ENCODE measurements at places on chromosomes 12 and 14.

GRCh38 chr14:61972711-61973110 lies 210.5 kb downstream of the SNAPC1 start:
- DNase-seq: no peak

- no peak for DNase-seq
These were observed 33.0 kb downstream of the UBR7 start for GRCh38 chr14:93239869-93240677.

- DNase-seq: no peak
These were observed 17.3 kb upstream of the PPFIBP1 start for GRCh38 chr12:27506645-27507189.

DNA sequence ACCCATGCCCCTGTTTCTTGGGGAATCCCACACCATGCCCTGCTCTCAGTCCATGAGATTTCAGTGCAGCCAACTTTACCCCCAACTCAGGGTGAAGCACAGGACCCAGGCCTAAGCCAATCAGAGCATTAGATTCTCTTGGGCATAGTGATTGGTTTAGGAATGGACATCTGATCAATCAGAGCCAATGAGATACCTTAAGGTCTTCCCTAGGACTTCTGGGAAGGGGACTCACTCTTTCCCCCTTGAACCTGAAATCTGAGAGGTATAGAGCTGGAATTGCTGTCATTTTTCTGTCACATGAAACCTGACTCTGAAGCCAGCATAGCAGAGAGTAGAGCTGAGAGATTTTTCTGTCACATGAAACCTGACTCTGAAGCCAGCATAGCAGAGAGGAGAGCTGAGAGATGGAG lies 127.1 kb downstream of the ZFP36L1 start:
- no peak for DNase-seq

DNA sequence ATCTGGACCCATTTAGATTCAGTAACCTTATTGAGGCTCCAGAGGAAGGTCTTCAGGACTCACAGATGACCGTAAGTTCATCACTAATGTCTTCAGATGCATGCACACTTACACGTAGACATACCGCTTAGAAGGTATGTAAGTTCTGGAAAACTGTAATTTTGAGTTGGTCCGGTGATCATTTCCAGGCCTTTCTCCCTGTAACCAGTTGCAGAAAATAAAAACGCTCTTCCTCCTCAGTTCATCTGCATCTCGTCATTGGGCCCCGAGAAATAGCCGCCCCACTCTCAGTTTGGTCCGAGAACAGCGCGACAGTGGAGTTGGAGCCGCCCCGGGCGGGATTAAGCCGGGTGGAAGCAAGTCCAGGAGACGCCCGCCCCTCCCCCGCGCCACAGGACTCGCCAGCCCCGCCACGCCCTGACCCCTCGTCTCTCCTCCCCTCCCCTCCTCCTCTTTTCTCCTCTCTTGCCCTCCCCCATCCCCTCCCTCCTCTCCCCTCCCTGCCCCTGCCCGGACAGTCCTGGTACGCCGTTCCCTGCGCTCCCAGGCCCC lies 83.7 kb downstream of the TNFAIP2 start:
- DNase-seq: no peak

DNA sequence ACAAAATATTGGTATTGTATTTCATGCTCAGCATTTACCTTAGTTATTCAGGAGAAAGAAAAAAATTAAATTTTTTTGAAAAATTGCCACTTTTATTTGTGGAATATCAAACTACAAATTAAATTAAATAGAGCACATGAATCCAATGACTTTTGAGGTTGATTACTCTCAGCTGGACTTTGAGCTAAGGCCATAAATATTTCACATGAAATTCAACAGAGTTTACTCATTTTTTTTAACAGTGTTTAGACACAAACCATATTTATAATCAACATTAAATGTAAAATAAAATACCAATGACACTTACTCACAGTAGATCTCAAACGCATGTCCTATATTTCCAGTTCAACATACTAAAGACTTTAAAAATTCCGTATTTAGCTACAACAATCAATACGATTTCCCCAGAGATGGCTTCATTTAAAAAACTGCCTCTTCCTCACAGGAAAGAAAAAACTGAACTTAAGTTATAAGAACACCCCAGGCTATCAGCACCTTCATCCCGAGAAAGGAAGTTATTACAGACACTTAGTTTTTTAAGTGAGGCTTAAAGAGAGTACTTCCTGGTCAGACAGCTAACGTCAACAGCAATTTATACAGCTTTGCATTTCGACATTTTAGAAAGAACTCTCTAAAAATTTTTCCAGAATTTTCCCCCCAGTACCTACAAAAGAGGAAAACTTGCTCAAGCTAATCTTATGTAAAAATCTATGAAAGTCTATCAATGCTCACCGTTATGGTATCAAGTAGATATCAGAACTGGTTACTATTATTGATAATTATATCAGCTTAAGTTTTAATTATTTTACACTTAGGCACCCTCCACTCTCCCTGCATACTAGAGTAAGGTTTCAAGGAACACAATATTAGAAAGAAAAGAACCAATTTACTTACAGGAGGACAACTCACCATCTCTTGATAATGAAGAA lies 13.8 kb downstream of the TAOK3 start:
- DNase-seq: no peak

Data from GM18507 (cell line).